COR-L47 (cell line): ENCODE measurements at places on chromosomes 4 and X.

GRCh38 chr4:174262624-174263444 lies 20.6 kb downstream of the FBXO8 start:
- no peak for DNase-seq

DNA sequence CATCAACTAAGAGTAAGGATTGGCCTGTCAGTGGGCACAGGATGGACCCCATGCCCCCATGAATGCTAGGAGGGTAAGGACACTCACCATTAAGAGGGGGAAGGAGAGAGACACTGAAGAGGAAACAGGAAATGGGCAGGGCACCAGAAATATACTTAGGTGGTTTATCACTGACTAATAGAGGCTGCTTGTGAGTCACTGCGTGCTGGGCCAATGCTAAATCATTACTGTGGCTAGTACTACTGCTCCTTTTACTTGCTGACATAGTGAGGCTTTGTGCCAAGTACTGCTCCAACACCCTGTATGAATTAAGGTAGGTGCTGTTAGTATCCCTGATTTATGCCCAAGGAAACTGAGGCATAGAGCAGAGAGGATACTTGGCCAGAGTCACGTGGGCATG lies 130.4 kb upstream of the FRMPD4 start:
- DNase-seq: no peak

- DNase-seq: no peak
These were observed 161.7 kb downstream of the SHROOM3 start for GRCh38 chr4:76596713-76597112.

DNA sequence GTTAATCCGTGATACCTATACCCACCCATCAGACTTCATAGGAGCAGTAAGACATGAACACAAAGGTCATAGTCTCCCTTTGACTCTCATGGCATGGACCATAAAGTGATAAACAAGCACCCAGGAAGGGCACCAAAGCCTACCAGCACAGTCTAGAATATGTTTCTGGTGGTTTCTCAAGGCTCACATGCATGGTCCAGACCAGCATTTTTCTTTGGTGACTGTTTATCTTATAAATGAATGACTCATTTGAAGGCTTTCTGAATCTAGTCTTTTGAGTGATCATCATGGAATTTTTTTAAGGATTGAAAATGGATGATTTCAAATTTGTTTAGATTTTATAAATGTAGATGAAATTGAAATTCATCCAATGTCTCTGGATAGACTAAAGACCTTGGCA lies 32.0 kb upstream of the AMELX start:
- no peak for DNase-seq

GRCh38 chrX:255923-256331 lies 25.3 kb upstream of the PLCXD1 start:
- no peak for DNase-seq

DNA sequence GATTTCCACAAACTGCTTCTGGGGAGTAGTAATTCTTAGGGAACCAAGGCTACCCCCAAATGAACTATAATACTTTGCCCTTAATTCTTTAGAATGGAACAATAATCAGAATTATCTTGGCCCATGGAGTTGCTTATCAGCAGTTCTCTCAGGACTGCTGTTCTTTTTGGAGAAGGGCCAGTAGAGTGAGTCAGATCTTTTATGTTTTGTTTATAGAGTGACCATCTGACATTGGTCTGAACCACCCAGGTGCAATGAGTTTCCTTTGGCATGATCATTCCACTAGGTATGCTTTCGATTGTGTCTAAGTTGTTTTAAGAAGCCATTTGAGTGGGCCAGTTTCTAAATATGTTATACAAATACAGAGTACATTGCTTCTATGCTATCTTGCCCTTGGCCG lies 31.8 kb downstream of the PRRG1 start:
- no peak for DNase-seq

DNA sequence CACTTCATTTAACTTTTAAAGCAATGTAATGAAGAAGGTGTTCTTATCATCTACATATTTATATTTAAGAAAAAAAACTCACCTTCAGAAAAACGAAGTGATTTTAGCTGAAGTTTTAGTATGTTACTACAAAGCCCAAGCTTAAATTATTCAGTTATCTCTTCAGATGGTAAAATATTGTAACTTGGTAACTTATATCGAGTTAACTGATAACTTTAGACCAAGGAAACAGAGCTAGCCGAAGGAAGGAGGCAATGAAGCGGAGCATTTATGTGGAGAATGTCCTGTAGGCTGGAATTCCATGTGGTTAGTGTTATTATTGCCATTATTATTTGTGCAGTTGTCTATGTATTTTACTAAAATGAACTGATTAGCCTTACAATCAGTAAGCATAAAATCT lies 1102.1 kb upstream of the LCORL start:
- no peak for DNase-seq

DNA sequence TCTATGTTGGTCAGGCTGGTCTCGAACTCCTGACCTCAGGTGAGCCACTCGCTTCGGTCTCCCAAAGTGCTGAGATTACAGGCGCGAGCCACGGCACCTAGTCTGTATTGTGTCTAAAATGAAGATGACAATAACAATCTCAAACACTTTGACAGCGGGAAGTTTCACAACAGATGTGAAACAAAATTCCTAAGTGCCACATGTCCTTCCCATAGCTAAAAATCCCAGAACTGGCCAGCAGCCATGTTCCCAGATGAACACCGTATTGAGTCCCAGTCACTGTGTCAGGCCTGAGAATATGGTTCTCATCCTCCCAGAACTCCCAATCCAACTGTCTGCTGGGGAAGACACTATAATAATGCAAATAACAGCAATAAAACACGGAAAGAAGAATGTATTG lies 16.4 kb upstream of the KLHL8 start:
- no peak for DNase-seq

DNA sequence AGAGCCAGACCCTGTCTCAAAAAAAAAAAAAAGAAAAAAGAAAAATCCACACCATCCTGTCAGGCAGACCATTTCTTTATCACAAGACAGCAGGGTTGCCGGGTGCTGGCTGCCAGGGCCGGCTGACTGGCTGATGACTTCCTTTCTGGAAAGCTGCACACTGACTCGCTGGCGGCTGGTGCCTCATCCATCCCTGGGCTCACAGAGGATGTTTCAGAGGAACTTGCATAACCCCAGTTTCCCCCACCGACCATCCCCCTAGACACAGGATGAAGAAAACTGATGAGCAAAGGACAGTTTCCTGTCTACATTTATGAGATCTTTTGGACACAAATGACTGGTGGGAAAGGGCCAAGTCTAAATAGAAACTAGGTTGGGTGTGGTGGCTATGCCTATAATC lies 14.1 kb downstream of the HPSE start:
- no peak for DNase-seq

- no peak for DNase-seq
These were observed 148.6 kb downstream of the NR3C2 start for GRCh38 chr4:148293571-148293970.

- peak; percentile 91 for DNase-seq
These were observed 1.5 kb downstream of the GRID2 start for GRCh38 chr4:92305148-92305877.

DNA sequence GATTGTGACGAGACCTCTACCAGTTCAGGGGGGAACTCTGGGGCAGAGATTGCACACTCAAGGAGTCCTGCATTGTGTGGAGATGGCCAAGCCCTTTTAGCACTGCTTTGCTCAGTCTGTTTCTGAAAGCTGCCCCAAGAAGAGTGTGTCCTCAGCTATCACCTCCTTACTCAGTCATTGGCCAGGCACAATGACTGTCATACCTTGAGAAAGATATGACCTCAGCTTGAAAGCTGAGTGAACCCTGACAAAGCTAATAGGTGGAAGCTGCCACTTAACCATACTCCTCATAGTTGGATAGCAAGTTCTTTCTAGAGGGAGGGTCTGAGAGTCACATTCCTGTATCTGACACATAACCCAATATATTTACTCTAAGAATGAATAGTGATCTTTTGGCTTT lies 37.8 kb upstream of the DIPK2B start:
- no peak for DNase-seq

GRCh38 chr4:126061655-126062054 lies 746.9 kb downstream of the FAT4 start:
- DNase-seq: no peak

DNA sequence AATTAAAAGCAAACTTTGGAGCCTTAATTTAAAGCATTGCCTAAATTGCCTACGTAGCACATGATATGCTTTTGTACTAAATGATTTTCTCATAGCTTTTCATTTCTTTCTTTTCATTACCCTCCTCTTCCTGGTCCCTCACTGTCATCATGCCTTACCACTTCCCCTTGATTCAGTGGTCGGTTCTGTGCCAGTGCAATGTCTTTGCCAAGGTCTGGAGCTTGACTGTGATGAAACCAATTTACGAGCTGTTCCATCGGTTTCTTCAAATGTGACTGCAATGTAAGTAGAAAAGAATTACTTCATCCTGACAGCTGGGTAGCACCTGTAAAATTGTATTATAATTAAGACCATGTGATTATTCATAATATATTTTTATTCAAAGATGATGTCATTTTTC lies 72.5 kb downstream of the C4orf46 start:
- no peak for DNase-seq

DNA sequence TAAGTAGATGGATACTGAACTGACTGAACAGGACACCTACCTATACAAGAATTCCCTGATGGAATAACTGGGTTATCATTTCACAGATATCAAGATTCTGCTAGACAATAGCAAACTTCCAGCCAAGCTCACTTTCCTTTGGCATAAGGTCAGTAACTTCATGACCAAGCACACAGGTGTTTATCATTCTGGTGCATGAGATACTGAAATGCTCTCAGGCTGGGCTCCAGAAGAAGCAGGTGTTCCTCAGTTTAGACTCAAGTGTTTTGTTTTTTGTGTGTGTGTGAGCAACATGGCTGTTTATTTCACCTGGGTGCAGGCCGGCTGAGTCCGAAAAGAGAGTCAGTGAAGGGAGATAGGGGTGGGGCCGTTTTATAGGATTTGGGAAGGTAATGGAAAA lies 201.5 kb upstream of the SPOCK3 start:
- no peak for DNase-seq

GRCh38 chrX:129658429-129658828 lies 3.7 kb upstream of the APLN start:
- DNase-seq: no peak

DNA sequence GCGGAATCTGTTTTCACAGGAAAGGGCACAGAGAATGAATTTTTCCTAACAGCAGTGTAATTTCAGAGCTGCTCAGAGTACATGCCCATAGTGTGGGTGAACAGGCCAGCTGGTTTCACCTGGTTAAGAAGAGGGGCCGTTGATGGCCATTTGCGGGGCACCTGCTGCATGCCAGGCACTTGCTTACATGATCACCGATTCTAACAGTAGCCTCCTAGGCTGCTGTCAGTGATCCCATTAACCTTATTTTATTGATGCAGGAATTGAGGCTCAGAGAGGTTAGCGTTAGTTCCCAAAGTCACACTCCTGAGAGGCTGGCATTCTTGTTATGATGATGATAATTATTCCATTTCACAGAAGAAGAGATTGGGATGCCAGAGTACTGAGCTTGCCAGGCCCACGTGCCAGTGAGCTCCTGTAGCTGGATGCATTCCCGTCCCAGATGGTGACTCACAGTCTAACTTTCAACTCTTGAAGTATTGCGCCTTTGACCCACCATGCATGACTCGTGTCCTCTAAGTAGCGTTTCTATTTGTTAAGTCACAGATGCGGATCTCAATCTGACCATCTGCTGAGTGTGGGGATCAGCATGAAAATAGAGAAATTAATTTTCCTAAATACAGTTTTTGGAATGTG lies 76.5 kb downstream of the PSAPL1 start:
- DNase-seq: no peak

GRCh38 chr4:179095585-179096221 lies 1653.5 kb upstream of the AGA start:
- no peak for DNase-seq

DNA sequence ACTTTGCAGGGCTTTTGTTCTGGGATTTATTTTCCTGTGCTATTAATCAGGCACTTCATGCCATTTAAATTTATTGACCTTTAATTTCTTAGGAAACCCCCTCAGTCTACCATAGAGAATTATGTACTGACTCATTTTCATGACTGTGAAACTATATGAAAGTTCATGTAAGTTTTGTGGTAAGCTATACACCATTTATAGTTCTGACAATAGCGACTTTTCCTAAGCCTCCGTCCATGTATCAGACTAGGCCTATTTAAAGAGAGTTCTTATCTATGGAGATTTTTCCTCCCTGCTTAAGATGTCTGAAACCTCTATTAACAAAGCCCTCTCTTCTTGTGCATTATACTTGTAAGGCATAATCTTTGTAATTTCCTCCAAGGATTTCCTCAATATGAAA lies 111.6 kb downstream of the AFF2 start:
- no peak for DNase-seq

DNA sequence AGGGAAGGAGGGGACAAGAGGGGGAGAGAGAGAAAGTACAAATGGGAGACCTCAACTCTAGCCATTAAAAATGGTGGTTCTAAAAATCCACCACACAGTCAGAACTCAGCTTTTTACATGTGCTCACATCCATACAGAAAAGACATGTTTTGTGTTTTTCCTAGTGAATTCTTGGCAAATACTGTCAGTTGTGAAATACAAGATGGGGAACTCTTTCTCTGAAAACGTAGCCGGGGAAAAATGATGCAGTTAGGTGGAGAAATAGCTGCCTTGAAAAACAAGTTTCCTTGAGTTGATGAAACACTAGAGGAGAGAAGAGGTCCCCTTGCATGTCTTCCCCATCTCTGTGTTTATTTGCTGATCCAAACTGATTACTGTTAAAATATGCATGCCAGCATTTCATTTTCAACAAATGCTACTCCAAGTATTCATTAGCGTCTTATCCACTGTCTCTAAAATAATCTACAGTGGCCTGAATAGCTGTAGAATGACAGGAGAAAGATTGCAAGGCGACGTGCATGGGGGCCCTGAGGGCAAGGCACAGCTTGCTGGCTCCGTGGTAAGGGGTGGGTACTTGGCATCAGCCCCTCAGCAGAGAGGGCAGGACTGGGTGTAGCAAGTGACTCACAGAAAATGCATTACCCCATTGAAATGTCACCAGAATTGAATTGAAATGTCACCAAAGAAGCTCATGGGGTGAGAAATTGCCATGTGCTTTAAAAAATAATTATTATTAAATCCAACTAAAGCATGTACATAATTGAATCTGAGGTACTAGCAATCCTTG lies 48.1 kb upstream of the TBL1X start:
- no peak for DNase-seq

- DNase-seq: peak; percentile 27
These were observed 85.5 kb downstream of the STARD8 start for GRCh38 chrX:68732906-68733493.

DNA sequence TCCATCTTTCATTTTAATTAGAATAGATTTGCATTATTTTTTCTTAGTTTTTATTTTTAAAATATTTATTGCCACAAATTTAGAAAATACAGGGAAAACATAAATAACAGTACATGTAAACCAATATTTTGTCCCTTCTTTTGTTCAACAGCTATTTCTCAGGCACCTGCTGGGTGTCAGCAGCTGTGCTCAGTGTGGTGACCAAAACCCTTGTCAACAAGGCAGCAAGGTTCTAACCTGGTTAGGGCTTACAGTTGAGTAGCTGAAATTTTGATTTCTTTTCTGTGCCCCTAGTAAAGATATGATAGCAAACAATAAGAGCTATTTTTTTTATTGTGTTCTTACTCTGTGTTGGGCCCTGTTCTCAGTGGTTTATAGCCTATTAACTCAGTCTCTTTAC lies 128.1 kb downstream of the PTTG2 start:
- DNase-seq: no peak

GRCh38 chr4:115824630-115825029 lies 711.2 kb upstream of the NDST4 start:
- DNase-seq: no peak

- DNase-seq: peak; percentile 22
These were observed 1.9 kb downstream of the CHRNA9 start for GRCh38 chr4:40337051-40337450.
